ENCODE measurements at places on chromosomes 16 and 17. TPM values are rescaled to one million over a fixed set of nuclear protein-coding genes. Genes with fewer than 3 reads are reported as not detected.

DNA sequence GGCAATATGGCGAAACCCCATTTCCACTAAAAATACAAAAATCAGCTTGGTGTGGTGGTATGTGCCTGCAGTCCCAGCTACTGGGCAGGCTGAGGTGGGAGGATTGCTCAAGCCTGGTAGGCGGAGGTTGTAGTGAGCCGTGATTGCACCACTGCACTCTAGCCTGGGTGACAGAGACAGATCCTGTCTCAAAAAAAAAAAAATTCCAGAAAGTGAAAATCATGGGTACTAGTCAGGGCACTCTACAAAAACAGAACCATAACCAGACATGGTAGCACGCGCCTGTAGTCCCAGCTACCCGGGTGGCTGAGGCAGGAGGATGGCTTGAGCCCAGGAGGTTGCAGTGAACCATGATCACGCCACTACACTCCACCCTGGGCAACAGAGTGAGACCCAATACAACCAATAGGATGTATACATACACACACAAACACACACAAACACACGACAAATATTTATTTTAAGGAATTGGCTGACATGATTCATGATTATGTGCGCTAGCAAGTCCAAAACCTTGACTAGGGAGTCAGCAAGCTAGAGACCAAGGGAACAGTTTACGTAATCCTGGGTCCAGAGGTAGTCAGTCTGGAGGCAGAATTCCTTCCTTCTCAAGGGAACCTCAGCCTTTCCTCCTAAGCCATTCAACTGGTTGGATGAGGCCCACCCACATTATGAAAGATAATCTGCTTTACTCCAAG lies 11.6 kb upstream of the GP1BA start:
- DNase-seq = no peak

- DNase-seq = no peak
Measured at GRCh38 chr16:83648347-83648746, 159.4 kb upstream of the HSBP1 start.

GRCh38 chr16:62821824-62822223 lies 785.6 kb upstream of the CDH8 start:
- DNase-seq = no peak

DNA sequence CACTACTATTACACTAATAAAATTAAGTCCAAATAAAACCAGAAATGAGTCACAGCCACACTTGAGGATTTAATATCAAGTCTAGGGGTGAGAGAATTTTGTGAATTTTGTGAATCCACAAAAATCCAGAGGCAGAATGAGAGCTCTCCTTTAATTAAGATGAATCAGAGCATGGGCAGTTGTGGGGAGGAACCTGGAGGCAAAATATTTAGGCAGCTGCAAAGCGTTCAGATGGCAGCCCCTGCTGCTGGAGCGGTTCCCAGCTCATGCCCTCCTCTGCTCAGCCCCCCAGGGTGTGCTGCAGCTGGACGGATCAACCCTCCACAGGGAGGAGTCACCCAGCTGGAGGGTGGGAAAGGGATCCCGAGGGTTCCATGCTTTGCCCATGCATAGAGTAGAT lies 43.4 kb upstream of the IRX6 start:
- DNase-seq = no peak

- DNase-seq = no peak
Measured at GRCh38 chr17:65753348-65753747, 191.9 kb upstream of the AXIN2 start.

DNA sequence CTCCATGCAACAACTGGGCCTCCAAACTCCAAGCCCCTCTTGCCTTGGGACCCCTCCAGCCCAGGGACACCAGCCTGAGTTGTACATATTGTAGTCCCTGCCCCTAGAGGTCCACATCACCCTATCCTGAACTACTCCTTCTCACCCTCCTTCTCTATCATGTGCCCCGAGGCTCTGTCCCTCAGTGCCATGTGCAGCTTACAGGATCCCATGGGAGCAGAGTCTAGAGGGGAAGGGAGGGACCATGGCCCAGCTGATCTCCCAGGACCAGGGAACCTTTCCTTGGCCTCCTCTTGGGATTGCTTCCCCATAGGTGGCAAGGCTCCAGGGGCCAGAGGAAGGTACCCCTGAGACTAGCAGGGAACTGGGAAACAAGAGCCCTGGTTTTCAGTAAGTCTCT lies 35.3 kb downstream of the TMEM132E start:
- DNase-seq = no peak

DNA sequence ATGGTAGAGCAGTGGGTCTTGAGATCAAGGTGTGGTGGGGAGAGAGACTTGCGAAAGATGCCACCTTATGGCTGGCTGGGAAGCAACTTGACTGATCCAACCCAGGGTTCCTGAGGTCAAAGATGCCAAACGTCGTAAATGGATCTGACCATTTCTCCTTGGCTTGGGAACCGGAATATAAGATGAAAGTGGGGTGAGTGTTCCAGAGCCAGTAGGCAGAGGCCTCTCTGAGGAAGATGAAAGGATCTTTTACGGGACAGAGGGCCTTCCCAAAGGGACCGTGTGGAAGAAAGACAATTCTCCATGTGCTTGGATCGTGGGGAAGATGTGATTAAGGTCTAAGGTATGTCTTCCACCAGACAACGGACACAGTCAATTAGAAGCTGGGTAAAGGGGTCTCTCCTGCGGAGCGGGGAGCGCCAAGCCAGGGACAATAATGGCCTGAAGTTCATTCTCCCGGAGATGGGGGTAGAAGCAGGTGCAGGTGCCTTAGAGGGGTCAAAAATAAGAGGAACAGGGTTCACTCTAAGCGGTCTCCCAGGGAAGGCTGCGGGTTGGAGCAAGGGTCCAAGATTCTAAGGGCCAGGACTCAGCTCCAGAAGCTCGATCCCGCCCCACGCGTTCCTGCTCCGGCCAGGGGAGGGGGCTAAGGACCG lies 800 bp downstream of the FXR2 start:
- DNase-seq = no peak

DNA sequence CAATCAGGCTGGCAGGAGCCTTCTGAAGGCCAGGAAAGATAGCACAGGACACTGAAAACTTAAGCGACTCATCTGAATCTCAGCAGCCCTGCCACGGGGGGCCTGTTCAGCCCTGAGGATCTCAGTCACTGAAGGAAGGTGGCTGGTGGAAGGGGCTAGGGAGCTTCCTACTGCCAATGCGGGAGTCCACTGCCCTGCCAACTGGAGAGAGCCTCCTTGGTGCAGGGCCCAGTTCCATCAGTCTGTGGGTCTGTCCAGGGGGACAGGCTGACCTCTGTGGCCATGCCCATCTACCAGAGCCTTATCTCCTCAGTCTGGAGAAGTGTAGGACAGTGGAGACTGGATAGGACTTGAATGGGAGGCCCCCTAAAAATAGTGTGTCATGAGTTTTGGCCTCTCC lies 1851.6 kb downstream of the TP53TG3F start:
- no peak for DNase-seq

DNA sequence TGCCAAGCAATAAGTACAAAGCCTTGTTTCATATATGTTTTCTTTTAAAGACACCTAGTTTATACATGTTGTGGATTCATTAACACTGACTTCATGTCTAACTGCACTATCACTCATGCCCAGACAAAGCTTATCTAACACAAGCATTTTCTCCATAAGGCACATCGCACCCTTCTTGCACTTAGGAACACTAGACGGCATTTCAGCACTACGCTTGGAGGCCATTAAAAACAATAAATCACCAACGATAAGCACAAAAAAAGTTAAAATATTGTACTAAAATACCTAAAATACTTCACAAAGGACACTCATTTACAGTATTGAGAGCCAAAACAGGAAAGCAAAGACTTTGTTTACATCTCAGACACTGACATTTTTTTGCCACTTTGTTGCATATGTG lies 39.0 kb upstream of the TEKT3 start:
- DNase-seq = no peak

DNA sequence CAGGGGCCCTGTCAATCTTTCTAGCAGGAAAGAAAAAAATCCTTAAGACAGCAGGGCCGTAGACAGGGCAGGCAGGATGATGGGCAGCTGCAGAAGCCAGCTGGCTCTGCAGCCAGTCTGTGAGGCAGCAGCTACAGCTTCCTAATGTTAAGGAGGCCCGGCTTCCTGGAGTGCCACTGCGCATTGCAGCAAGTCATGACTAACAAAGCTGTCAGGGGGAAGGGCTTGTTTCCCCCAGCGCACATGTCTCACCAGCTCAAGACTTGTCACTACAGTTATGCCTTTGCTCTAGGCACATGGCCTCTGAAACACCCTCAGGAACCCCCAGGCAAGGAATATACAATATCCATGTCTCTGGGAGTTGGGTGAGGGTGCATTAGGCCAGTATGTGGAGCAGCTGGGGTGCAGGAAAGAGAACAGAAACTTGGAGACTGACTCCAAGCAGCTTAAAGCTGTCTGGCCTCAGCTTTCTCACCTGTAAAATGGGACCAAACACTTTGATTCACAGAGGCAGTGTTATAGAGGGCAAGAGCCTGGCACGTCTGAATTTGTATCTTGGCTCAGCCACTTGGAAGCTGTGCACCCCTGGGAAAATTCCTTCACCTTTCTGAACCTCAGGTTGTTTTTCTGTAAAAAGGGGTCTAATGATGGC lies 220.0 kb downstream of the HAPSTR1 start:
- no peak for DNase-seq

DNA sequence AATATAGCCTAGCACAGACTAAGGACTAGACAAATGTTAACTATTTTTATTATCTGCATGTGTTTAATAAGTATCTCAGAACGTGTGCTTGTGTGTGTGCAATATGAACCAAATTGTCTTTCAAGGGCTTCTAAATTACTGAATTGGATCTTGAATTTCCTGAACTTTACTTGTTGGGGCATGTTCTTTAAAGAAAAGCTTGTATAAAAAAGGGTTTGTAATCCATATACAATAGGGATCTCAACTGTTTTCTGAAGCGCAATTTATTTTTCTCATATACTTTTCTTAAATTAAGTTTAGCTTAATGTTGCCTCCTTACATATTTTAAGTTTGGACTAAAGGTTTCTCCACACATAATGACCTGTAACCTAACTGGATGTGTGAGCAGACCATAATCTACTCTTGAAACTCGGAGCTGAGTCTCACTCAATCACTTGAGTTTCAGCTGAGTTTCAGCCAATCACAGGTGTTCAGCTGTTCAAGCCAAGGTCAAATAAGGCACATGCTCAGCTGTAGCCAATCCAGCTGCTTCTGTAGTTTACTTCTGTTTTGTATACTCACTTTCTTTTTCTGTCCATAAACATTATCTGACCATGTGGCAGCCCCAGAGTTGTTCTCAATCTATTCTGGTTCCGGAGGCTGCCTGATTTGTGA lies 72.3 kb downstream of the CDK5R1 start:
- DNase-seq = no peak

GRCh38 chr17:72394531-72394930 lies 273.7 kb downstream of the SOX9 start:
- no peak for DNase-seq

GRCh38 chr17:7019367-7019766 lies 3.5 kb upstream of the BCL6B start:
- DNase-seq = no peak

DNA sequence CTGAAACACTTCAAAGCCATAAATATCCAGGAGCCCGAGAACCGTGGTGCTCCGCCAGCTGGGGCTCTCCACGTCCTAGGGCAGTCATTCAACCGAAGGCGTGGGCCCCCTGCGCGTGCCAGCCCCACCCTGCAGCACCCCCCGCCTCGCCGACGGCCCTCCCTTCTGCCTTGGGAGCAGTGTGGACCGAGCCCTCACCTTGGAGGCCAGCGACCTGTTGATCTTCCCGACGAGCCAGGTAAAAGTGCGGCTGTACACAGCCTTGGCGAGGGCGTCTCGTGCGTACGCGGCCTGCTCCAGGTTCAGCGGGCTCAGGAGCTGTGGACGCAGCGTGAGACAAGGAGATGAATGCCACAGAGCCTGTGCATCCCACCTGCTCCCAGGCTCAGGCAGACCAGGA lies 14.1 kb downstream of the MYO1C start:
- DNase-seq = no peak

DNA sequence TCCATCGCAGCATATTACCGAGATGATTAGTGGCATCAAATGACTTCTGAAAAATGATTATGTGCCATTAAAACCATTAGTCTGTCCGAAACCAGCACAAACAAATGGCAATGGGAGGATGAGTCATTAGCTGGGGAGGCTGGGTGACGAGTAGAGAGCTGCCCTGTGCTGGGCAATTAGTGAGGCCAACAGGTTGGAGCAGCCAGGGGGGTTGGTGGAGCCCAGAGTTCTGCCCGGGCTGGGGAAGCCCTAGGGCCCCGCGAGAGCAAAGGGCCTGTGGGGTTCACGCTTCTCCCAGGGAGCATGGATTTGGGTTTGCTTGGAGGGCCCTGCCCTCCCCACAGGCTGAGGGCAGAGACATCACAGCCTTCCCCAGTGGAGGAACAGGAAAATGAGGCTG lies 152.1 kb upstream of the RPL38 start:
- no peak for DNase-seq

GRCh38 chr17:68291836-68292688 lies 767 bp downstream of the ARSG start:
- no peak for DNase-seq

DNA sequence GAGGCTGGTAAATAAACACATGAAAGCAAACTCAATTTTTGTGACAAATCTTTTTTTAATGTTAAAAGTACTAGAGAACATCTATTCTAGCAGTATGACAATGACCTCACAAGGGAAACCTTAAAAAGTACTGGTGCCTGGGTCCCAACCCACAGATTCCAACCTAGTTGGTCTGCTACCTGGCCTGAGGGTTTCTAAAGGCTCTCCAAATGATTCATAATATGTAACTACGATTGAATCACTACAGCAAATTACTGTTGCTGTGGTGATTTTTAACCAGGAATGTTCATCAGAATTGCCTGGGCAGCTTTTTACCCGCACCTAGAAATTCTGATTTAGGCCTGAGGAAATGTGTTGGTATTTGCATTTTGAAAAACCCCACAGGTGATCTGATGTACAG lies 26.1 kb downstream of the CDR2 start:
- DNase-seq = no peak

GRCh38 chr17:48878920-48879898 lies 13.4 kb upstream of the ATP5MC1 start:
- no peak for DNase-seq

- no peak for DNase-seq
Measured at GRCh38 chr17:40266882-40267281, 20.8 kb upstream of the CDC6 start.

DNA sequence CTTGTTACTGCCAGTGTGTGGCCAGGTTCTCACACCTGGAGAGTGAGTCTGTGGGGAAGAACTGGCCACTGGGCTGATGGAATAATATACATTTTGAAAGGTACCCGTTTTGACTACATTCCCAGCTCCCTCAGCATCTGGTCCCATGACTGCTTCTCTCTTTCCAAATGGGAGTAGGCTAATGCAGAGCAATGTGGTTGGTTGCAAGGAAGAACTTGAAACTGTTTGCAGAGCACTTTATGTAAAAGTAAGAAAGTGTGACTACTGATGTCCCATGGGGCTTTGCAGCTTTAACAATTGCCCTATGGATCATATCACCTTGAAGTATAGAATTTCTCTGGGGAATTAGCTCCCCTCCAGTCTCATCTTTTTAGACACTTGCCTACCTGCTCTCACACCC lies 9.0 kb downstream of the KATNIP start:
- DNase-seq = no peak

The DYNLRB2 gene
- total RNA-seq = 1.9 TPM

The TP53TG3 gene
- not detected for total RNA-seq

The KATNIP gene
- total RNA-seq = 15.2 TPM

The NEURL4 gene
- total RNA-seq = 20.9 TPM

The CLEC18B gene
- not detected for total RNA-seq

The DNAAF8 gene
- total RNA-seq = 1.3 TPM

The GJD3 gene
- not detected for total RNA-seq

The HSPB9 gene
- not detected for total RNA-seq

Data from urinary bladder (tissue), 4 donors.